ENCODE measurements at places on chromosomes 4 and X.

- no peak for DNase-seq
These were observed 488.3 kb downstream of the CFAP47 start for GRCh38 chrX:36407836-36408235.

DNA sequence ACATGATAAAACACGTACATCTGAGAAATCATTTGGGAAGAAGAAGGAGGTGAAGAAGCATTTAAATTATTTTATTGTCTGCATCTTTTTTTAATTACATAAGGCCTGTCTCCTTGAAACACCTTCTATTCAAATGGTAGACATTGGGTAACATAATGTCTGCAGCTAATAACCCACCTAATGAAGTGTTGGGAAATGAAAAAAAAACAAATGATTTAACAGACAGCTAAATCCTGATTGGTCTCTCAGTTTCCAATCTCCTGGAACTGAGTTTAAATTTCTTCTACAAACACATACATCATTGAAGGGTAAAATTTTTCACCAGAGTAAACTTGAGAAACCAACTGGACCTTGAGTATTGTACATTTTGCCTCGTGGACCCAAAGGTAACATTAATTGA, at the start of gene AMTN:
Gene AMTN, plus strand, starts transcription at position 301 of the 400 bp plus-strand sequence. CDS start 209 bp downstream, outside the sequence.
- DNase-seq: no peak

GRCh38 chr4:123361195-123361861, 35.3 kb upstream of the SPRY1 start:
- DNase-seq: no peak

DNA sequence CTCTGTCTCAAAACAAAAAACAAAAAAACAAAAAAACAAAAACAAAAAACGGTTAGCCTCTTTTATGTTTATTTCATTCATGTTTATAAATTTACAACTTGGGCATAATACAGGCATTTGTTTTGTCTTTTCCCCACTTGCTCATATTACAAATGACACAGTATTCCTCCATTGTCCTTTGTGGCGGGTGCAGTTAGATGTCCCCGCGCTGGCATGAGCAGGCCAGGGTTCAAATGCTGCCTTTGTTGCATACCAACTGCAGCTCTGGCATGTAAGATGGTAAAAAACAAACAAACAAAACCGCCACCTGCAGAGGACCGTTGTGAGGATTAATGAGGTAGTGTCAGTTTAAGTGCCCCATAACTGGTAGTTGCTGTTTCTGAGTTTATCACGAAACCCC, 16.1 kb upstream of the HPF1 start:
- DNase-seq: no peak

GRCh38 chrX:70454441-70455365, 10.1 kb downstream of the DLG3 start:
- no peak for DNase-seq

DNA sequence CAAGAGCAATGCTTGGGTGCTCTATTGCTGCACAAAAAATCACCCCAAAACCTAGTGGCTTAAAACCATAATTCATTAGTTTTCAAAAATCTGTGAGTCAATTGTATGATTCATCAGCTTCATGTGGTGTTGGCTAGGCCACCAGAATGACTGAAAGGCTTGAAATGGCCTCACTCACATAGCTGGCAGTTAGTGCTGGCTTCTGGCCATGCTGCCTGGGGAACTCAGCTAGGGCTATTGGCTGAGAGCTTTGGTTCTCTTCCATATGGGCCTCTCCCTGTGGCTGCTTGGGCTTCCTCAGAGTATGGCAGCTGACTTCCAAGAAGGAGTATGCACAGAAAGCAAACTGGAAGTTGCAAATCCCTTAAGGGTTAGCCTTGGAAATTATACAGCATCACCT, 3.1 kb upstream of the MTMR1 start:
- DNase-seq: no peak

DNA sequence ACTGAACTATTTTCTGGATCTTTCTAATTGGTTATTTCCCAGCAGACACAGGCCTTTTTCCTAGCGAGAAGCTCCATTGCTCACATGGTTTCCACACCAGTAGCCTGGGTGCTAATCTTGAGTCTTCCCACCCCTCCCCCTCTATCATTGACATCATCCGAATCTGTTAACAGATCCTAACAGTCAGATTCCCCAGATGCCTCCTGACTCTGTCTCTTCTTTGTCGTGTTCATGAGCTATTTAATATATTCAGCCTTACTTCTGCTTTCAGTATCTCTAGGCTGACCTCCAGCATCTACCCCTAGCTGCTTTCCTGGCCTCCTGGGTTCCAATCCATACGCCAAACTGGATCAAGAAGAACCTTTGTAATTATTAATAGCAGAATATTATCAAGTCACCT, 85.0 kb downstream of the CLNK start:
- no peak for DNase-seq

GRCh38 chr4:74671080-74671698, 123.1 kb downstream of the BTC start:
- no peak for DNase-seq

- DNase-seq: no peak
These were observed 16.5 kb downstream of the UVSSA start for GRCh38 chr4:1363513-1363912.

GRCh38 chrX:41381685-41382084, 47.7 kb downstream of the DDX3X start:
- DNase-seq: no peak

DNA sequence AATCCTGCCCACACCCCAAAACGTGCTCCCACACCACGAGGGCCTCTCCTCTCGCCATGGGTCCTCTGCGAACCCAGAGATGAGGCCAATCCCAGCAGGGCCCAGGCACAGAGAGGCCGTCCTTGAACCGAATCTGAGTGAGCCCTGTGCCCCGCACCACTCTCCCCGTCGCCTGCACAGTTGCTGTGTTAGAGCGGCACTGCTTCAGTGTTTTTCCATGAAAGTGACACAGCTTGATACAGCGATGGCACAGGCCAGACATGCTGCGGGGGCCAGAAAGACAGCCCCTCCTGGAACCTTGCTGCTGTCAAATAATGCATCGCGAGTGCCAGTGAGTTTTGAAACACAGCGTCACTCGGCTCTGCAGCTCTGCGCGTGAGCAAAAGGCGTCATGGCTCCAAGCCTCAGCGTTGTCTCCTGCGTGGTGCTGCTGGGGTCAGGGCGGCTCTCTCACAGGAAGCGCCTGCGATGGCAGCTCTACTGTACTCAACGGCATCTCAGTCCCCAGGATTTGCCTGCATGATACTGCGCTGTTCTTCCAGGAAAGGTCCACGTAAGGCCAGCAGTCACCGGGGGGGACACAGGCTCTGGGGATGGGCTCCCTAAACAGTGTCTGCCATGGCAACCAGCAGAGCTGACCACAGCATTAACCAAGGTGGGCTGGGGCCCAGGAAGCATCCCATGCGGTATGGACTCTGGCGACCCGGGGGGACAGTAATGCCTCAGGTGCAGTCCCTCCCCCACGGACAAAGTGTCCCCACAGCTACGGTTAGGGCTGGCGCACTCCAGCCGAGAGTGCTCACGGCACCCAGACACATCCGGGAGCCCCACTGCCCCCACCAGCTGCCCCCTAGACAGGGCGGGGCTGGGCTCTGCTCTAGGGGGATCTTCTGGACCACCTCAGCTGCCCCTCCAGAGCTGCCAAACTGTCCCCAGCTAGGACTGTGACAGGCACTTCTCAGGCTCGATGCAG, 63.1 kb downstream of the ACOX3 start:
- DNase-seq: no peak

GRCh38 chr4:921830-922331, 10.2 kb downstream of the GAK start:
- no peak for DNase-seq

DNA sequence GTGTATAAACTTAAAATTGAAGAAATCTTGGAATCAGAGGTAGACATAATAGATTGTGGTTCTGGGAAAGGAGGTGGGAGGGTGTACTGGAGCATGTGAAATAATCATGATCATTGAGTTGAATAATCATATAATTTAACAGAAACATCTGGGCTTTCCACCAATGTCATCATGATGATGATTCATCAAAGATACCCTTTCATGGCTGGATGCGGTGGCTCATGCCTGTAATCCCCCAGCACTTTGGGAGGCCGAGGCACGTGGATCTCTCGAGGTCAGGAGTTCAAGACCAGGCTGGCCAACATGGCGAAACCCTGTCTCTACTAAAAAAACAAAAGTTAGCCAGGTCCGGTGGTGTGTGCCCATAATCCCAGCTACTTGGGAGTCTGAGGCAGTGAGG, 6.7 kb upstream of the RUFY3 start:
- DNase-seq: no peak

- no peak for DNase-seq
These were observed 392.8 kb upstream of the NR3C2 start for GRCh38 chr4:148834804-148835631.

- no peak for DNase-seq
These were observed 1.8 kb downstream of the ADAM29 start for GRCh38 chr4:174919886-174920423.

DNA sequence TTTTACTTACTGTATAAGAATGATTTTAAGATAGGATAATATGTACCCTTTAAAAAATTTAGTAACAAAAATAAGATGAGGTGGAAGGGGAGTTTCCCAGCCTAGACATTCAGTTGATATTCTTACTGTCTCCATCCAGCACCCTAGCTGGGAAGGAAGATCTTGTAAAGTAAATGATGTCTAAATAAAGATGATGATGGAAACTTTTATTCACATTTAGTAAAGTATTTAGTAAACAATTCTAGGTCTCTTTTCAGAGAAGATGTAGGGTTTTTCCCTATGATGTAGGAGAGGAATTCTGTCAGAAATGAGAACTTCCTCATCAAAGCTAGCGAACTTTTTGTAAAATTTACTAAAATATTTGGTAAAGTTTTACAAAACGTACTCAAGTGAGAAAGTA, 136.8 kb downstream of the RAPGEF2 start:
- no peak for DNase-seq

- no peak for DNase-seq
These were observed 68.5 kb downstream of the SPINK2 start for GRCh38 chr4:56752985-56753384.

DNA sequence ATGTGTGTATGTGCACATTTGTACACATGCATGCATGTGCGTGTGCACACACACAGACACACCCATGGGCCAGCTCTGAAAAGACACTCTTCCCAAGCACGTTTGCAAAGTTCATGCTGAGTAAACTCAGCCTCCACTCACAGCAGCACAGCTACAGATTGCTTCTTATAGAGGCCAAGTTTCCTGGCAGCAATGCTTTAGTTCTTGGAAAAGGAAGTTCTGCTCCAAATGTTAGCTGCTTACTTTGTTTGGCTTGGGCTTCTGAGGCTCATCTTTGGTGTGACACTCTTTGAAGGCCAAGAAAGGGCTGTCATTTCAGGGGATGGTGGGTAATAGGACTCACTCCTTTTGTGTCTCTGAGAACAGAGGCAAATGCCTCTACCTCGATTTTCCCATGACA, 6.6 kb downstream of the PLP1 start:
- DNase-seq: no peak

DNA sequence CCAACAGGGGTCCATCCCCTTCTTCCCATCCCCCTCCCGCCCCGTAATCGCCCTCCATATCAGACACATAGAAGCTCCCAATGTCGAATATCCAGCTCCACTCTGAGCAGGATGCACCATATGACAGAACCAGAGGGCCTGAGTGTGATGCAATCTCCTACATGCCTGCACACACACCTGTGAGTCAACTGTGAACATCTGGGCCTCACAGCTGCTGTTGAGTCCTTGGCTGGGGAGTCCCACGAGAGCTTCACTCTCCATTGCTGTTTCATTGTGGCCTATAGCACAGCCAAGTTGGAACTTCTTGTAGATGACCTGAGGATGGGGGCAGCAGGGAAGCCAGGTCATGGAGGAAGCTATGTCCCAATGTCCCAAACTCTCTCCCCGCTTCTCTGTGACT, 8.2 kb downstream of the SLC38A5 start:
- no peak for DNase-seq

- DNase-seq: no peak
These were observed 25.6 kb upstream of the DHRSX start for GRCh38 chrX:2526390-2526789.

DNA sequence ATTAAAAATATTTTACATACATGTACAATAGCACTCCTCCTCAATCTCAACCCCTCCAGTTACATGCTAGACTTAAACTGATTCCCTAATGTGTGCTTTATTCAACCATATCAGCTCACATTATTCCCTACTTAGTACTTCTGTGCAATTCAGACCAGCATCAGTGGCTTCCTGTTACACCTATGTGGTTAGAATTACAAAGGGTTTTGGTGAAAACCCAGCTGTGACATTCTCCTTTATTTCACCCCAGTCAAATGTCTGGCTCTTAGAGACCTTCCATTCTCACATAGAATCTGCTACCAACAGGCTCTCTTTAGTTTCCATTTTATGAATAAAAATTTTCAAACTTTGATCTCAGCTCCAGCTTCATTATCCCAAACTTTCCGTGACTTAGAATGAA, 85.2 kb upstream of the SLC7A11 start:
- DNase-seq: no peak

GRCh38 chrX:118455013-118455412, 40.6 kb upstream of the DOCK11 start:
- no peak for DNase-seq

GRCh38 chr4:7971881-7972500, 32.3 kb upstream of the AFAP1 start:
- DNase-seq: no peak

DNA sequence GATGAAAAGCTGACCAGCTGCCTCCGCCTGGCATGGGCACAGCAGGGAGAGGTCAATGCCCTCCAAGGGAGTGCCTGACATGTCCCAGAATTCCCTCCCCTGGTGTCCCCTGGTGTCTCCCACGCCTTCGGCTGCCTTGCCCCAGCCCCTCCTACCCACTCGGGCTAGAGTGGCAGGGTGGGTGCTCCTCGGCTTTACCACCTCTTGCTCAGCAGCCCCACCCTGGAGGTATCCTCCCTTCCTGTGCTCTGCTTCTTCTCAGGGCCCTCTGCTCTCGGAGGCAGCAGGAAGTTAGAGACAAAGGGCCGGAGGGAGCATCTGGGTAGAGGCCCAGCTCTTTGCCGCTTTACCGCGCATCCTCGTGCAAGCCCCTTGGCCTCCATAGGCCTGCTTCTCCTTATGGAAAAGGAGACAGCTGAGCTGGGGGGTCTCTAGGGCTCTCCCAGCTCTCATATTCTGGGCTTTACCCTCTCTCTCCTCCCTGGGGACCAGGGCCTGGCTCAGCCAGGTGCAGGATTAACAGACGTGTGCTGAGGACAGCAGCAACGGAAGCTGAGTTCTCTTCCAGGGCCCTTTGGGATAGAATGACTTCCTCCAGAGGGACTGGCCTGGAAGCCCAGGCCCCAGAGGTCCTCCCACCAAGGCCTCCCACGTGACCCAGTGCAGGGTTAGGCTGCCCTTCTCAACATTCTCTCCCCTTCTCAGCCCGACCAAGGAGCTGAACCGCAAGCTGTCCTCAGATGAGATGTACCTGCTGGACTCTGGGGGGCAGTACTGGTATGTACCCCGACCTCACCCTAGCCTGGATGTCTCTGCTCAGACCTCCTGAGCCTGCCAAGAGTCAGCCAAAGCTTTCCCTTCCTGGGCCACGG, 17.2 kb downstream of the XPNPEP2 start:
- no peak for DNase-seq

- no peak for DNase-seq
These were observed 154.5 kb downstream of the ATP10D start for GRCh38 chr4:47639531-47639930.

- no peak for DNase-seq
These were observed 2120.5 kb downstream of the PCDH7 start for GRCh38 chr4:32840461-32841189.

GRCh38 chr4:171235521-171235920, 577.7 kb upstream of the GALNTL6 start:
- no peak for DNase-seq

- no peak for DNase-seq
These were observed 99.1 kb downstream of the USP9X start for GRCh38 chrX:41184312-41184711.
